Neuronal stem cell (in vitro differentiated cells): ENCODE measurements at places on chromosomes 1 and 21.

DNA sequence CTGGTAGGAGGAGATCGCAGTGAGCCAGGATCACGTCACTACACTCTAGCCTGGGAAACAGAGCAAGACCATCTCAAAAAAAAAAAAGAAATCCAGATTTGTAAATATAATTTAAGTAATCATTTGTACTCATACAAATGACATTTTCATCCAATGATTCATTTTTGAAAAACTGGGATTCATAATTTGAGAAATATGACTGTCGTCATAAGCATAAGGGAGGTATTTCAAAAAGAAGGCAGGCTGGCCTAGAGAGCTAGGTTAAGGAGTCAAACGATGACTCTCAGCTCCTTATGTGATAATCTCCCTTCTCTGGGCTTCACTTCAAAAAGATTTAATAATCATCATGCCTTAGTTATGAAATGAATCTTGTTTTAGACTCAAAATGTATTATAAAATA, 2.3 kb downstream of the GART start:
- no peak for DNase-seq

DNA sequence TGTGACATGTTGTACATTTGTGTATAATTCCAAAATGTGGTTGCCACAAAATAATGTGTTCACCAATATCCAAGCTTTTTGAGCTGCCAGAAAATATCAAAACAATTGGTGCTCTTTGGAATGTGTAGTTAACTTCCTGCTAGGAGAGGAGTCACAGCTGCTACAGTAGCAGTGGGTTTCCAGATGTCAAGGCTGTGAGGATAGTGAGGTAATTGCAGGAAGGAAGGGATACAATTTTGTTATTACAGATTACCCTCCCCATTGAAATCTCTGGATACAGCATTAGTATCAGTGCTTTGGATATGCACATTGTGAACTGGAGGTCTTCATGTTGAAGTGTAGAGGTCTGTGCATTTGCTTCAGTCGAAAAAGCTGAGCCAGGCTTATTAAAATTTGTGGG, 253.2 kb downstream of the PTPRC start:
- DNase-seq, result no peak

- DNase-seq, result no peak
Measured at GRCh38 chr1:202498542-202498941, 150.0 kb downstream of the PPP1R12B start.

GRCh38 chr1:181033128-181033798, 520 bp upstream of the MR1 start:
- no peak for DNase-seq

DNA sequence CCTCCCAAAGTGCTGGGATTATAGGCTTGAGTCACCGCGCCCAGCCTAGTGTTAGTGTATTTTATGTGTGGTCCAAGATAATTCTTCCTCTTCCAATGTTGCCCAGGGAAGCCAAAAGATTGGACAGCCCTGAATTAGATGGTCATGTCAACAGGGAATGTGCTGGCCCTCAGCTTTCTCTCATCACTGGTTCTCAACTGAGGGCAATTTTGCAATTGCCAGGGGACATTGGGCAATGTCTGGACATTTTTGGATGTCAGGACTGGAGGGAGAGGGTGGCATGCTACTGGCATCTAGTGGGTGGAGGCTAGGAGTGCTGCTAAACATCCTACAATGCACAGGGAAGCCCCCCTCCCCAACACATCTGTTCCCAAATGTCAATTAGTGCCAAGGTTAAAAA, 95.0 kb downstream of the LAMC2 start:
- DNase-seq, result no peak

DNA sequence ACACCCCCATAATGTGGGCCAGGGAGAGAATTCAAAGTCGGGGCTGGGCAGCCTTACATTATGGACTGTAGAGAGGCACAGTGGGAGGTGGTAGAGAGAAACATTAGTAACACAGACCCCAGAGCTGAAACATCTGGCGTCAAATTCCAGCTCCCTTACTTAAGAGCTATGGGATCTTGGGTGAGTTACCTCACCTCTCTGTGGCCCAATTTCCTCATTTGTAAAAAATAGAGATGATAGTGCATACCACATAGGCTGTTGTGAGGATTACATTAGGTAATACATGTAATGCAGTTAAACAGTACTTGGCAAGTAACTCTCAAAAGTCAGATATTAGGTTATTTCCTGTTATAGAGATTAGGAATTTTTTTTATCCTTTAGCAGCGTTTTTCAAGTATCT, 160.5 kb upstream of the KIAA0040 start:
- no peak for DNase-seq

- DNase-seq, result no peak
Measured at GRCh38 chr21:41362605-41363369, 960 bp downstream of the MX2 start.

- no peak for DNase-seq
Measured at GRCh38 chr1:38392861-38393260, 346.3 kb upstream of the POU3F1 start.

DNA sequence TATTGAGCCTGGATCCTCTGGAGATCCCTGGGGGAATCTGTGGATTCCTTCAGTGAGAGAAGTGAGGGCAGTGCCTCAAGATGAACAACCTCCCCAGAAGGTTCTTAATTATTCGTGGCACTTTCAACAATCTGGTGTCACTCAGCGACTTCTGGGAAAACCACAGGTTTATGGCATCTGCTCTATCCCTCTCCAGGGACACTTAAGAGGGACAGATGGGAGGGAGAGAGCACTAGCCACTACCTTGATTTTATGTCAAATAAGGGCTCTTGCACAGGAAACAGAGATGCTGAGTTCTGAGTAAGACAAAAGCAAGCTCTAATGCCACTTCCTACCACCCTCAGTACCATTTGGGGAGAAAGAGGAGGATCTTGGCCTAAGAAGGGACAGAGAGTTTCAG, 21.2 kb upstream of the CHI3L1 start:
- DNase-seq, result no peak
